ENCODE measurements at places on chromosomes 7 and 10.

- DNase-seq: peak; percentile 96
These were observed 169.5 kb downstream of the SNX13 start for GRCh38 chr7:17770710-17771375.

- no peak for DNase-seq
These were observed 34.1 kb upstream of the NUB1 start for GRCh38 chr7:151307536-151307935.

GRCh38 chr7:4714161-4714700 is 32.1 kb downstream of the FOXK1 start:
- no peak for DNase-seq

GRCh38 chr7:102004229-102004628 is 186.8 kb downstream of the CUX1 start:
- no peak for DNase-seq

GRCh38 chr10:124999433-125000365 is 57.8 kb downstream of the ZRANB1 start:
- DNase-seq: no peak

DNA sequence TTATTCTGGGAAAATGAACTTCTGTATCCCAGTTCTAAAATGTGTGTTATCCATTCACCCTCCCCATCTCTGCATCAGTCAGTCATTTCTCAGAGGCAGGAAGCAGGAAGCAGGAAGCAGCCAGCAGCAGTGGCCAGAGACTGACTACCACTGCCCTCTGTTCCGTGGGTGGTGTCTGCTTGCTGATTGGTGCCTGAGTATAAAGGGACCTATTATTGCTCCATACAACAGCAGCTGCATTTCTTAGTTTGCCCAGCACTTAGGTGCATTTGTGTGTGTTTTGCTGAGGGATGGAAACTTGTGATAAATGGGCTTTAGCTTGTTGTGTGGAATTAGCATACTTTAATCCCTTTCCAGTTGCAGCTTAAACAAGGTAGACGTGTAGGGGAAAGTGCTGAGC is 582.2 kb downstream of the SORCS1 start:
- no peak for DNase-seq

- DNase-seq: no peak
These were observed 69.3 kb downstream of the MTERF1 start for GRCh38 chr7:91811236-91811635.

DNA sequence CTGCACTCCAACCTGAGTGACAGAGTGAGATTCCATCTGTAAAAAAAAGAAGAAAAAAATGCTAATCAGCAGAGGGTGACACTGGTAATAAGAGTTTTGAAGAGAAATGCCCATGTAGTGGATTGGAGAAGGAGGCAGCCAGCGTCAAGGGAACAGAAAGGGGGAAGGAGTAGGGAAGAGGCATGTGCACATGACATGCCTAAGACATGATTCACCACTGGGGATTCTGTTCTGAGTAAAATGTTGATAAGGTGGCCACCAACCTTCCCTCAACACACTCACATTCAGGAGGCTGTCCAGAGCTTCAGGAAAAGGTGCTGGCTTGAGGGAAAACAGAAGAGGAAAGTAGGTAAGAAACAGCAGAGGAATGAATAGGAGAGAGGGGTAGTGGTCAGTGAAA is 39.9 kb downstream of the AKR1D1 start:
- DNase-seq: no peak

Measured in AML-193 (cell line).